Stomach (tissue), 19 donors: ENCODE measurements at places on chromosomes 12 and 14. TPM values are rescaled to one million over a fixed set of nuclear protein-coding genes. Genes with fewer than 3 reads are reported as not detected.

DNA sequence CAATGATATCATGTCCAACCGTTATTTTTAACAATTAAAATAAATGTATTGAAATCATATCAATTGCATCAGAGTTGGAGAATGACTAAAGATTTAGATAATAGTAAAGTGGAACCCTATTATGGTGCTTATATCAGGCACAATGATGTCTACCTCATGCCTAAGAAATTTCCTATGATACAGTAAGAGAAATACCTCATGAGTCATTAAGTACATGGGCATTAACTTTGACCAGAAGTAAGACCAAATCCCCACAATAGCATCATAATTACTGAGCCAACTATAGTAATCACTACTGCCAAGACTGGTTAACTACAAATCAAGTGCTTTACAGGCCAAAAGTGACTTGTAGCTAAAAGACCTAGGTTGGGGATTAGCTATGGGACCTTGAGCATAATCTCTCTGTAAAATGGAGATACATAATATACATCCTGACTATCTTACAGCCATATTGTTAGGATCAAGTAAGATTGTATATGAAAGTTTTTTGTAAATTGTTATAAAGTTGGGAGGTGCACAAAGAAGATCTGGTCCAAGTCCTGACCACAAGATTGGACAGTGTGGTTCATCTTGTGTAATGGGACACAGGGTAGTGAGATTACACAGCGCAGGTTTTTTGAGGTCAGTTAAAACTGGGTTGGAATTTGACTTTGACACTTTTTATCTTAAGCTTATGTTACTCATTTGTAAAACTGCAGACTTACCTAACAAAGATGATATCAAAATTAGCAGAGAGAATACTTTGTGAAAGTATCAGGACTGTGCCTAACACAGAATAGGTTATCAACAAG lies 60.5 kb downstream of the ERGIC2 start:
- H3K4me3 ChIP-seq, result no peak overlapping the region
- H3K4me1 ChIP-seq, result no peaks in the 10 kb centered on the region
- H3K27ac ChIP-seq, result no peak overlapping the region
- H3K36me3 ChIP-seq, result peaks cover 19% of the 10 kb centered on the region

DNA sequence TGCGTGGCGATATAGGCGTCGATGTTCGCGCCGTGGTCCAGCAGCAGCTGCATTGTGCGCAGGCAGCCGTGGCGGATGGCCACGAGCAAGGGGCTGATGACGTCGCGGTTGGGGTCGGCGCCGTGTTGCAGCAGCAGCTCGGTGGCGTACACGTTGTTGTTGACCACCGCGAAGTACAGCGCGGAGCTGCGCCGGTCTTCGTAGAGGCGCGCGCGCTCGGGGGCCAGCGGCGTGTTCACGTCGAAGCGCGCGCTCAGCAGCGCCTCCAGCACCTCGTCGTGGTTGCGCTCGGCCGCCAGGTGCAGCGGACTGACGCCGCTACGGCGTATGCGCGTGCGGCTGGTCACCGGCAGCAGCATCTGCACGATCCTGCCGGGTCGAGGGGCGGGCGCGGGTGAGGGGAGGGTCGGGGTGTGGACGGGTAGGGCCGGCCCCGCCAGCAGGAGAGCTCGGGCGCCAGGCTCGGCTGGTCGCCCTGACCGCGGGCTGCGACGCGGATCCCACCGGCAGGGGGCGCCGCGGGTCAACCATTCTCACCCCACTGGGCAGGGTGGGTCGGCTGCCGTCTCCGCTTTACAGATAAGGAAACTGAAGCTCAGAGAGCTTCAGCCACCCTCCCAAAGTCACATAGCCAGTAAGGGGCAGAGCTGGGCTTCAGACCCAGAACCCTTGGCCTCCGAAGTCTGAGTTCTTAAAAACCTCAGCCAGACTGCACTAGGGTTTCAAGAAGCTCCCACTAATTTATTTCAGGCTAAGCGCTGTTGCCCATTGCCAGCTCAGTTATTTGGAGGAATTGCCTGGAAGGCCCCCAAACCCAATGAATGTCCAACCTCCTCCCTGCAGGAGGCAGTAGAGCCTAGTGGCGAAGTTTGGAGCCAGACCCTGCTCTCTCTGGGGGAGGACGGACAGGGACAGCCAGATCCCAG lies 12.4 kb downstream of the FAM181A start:
- no peak overlapping the region for H3K27ac ChIP-seq
- no peaks in the 10 kb centered on the region for H3K36me3 ChIP-seq
- H3K27me3 ChIP-seq, result no peaks in the 10 kb centered on the region

DNA sequence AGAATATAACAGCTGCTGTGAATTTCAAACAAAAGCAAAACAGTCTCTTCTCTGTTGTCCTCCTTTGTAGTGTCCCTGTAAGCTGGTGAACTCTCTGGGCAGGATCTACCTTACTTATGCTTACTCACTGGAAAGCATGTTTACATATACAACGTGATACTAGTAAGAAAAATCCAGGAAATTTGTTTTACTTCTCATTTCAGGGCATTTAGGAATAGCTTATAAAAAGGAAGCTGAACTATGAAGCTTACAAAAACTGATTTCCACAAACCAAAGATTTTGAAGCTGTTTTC lies 311.0 kb downstream of the NOVA1 start:
- H3K36me3 ChIP-seq, result no peaks in the 10 kb centered on the region
- H3K4me3 ChIP-seq, result no peak overlapping the region
- H3K27me3 ChIP-seq, result no peaks in the 10 kb centered on the region

- no peak overlapping the region for H3K27ac ChIP-seq
- no peak overlapping the region for H3K4me3 ChIP-seq
- no peaks in the 10 kb centered on the region for H3K27me3 ChIP-seq
- H3K36me3 ChIP-seq, result no peaks in the 10 kb centered on the region
- H3K4me1 ChIP-seq, result peaks cover 9% of the 10 kb centered on the region
Measured at GRCh38 chr14:64581363-64581762, 31.6 kb downstream of the PPP1R36 start.

DNA sequence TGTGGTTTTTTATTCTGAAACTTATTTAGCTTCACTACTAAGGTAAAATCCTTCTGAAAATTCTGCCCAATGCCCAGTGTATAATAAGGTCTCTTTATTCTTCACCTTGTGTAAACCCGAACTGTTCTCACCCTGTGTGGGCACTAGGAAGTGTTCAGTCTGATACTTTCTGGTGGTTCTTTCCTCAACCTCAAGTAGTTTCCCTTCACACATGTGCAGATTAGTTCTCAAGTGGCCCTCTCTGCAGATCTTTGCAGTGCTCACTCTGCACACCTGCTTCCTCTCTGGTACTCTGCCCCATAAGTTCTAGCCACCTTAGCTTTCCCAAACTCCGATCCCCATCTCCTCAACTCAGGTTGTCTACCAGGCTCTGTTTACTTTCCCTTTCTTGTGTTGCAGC lies 61.6 kb downstream of the RAD51B start:
- no peaks in the 10 kb centered on the region for H3K27me3 ChIP-seq
- H3K4me1 ChIP-seq, result no peaks in the 10 kb centered on the region
- H3K4me3 ChIP-seq, result no peak overlapping the region

GRCh38 chr12:3233797-3234196 lies 156.6 kb downstream of the TSPAN9 start:
- no peak for DNase-seq
- no peak overlapping the region for H3K4me3 ChIP-seq
- peaks cover 10% of the 10 kb centered on the region for H3K4me1 ChIP-seq
- H3K36me3 ChIP-seq, result peaks cover 4% of the 10 kb centered on the region
- no peak overlapping the region for H3K27ac ChIP-seq

- H3K27ac ChIP-seq, result no peak overlapping the region
- H3K36me3 ChIP-seq, result peaks cover 64% of the 10 kb centered on the region
- DNase-seq, result no peak
- no peaks in the 10 kb centered on the region for H3K27me3 ChIP-seq
Measured at GRCh38 chr12:109858764-109859163, 21.6 kb downstream of the GLTP start.

DNA sequence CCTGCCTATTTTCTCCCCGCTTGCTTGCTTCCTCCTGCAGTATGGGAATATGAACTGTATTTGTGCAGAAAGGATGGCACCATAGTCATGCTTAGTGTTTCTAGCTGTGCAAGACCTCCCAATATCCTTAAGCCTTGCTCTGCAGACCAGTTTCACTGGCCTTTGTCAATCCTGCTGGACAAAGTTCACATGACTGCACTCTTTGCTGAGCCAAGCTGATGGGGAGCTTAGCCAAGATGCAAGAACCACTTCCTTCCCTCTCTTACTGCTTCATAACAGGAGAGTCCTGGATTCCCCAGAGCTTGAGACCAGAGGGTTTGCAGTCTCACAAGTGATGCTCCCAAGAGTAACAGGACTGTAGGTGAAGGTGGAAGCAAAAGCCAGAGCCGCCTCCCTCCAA lies 3.8 kb downstream of the ASIC1 start:
- H3K4me3 ChIP-seq, result no peak overlapping the region
- peaks cover 29% of the 10 kb centered on the region for H3K4me1 ChIP-seq
- no peaks in the 10 kb centered on the region for H3K36me3 ChIP-seq
- DNase-seq, result no peak

DNA sequence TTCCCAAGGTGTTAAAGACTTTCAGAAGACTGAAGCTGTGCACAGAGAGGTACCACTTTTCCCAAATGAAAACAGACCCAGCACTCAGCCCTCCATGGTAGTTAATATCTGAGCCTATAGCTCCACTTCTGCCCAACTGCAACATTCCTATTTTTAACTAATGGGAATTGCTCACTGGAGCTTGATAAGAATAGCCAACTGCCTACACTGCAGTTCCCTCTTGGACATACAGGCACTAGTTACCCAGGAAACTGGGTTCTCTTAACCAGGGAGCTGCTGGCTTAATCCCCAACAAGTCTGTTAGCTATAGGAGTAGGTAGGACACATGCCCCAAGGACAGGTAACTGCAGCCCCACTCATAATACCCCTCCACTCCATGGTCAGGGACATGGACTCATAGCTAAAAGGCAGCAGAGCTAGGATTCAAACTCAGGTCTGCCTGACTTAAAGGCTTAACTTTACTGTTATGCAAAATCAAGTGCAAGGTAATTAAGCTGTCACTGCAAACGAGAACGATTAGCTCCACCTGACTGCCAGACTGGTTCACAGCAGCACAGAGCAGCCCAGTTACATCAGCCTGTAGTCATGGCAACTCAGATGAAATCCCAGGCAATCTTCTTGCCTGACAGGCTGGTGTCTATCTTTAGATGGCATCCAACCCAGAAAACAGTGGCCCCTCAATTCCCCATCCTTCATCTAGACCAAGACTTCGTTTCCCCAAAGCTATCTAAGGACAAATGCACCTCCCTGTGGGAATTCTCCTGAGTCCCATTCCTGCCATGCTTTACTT lies 77.1 kb upstream of the ACTN1 start:
- peaks cover 82% of the 10 kb centered on the region for H3K36me3 ChIP-seq
- no peak overlapping the region for H3K27ac ChIP-seq
- H3K4me3 ChIP-seq, result no peak overlapping the region
- DNase-seq, result peak; percentile 56
- H3K27me3 ChIP-seq, result no peaks in the 10 kb centered on the region
- peaks cover 19% of the 10 kb centered on the region for H3K4me1 ChIP-seq

DNA sequence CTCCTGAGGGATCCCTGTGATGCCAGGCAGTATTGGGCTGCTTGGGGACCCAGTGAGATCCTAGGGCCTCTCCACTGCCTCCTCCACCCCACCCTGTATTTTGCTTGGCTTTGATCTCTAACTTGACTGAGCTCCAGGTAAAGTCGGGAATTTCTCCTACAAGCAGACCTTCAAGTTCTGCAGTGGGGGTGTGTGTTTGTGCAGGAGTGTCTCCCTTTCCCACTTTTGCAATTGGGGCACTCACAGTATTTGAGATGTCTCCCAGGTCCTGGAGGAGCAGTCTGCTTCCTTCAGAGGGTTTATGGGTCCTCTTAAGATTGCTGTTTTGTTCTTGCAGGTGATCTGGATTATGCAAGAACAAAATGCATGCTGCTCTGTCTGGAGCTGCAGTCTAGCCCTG lies 68.9 kb downstream of the ALG10B start:
- H3K27ac ChIP-seq, result no peak overlapping the region
- no peaks in the 10 kb centered on the region for H3K27me3 ChIP-seq
- H3K4me3 ChIP-seq, result no peak overlapping the region
- DNase-seq, result no peak

DNA sequence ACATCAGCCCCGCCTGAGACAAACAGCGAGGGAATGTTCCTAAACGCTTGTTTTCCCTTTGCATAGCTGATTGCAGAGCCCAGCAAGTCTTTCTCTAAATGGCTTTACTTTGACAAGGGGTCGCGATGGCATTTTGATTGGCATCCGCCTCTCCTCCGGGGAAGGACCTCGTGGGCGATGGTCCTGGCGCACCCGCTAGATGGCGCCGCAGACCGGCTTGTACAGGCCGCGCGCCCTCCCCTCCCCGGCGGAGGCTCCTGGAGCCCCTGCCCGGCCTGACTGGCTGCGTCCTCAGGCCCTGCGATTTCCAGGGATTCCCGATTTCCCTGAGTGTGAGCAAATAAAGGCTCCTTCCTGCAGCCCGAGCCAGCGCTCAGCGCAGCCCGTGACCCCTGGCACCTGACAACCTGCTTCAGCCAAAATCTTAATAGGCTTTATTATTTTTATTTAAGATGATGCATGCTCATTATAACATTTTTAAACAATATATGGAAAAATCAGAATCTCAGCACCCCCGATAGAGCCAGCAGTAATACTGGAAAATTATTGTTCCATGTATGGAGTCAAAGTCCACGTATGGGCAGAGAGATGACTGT lies 468.3 kb downstream of the AACS start:
- H3K4me3 ChIP-seq, result no peak overlapping the region
- peak; percentile 46 for DNase-seq
- no peak overlapping the region for H3K27ac ChIP-seq
- H3K36me3 ChIP-seq, result no peaks in the 10 kb centered on the region
- peaks cover 31% of the 10 kb centered on the region for H3K27me3 ChIP-seq

DNA sequence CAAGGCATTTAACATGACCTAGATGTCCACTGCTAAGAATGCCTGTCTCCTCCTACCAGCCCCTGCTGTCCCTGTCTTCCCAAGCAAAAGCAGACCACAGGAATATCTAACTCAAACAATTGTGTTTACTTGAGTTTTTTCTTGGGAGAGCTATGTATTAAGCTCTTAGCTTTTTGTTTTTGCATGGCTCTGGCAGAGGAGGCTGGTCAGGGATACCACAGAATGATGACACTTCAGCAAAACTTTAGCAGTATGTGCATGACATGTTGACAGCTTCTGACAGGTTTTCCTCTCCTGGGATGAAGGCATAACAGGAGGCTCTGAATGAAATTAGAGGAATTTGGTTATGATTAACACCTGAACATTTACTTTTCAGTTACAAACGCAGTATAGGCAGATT lies 6.9 kb downstream of the TMBIM6 start:
- H3K4me1 ChIP-seq, result peaks cover 100% of the 10 kb centered on the region
- no peaks in the 10 kb centered on the region for H3K27me3 ChIP-seq
- peaks cover 24% of the 10 kb centered on the region for H3K36me3 ChIP-seq
- no peak for DNase-seq

GRCh38 chr12:71949646-71950045 lies 11.0 kb downstream of the TPH2 start:
- peaks cover 8% of the 10 kb centered on the region for H3K27me3 ChIP-seq
- no peak for DNase-seq
- H3K4me3 ChIP-seq, result no peak overlapping the region
- no peaks in the 10 kb centered on the region for H3K4me1 ChIP-seq

The TGM1 gene
- 4.9 TPM for total RNA-seq

The FBXW8 gene
- total RNA-seq, result 28.7 TPM

The VEZT gene
- 131 TPM for total RNA-seq

The RNASE4 gene
- 13.4 TPM for total RNA-seq

The ITGA7 gene
- 58.0 TPM for total RNA-seq

The SAMD15 gene
- total RNA-seq, result 0.73 TPM

The LRRC43 gene
- total RNA-seq, result 1.3 TPM

The SPIC gene
- total RNA-seq, result 2.0 TPM

The TRPV4 gene
- not detected for total RNA-seq

The SELPLG gene
- total RNA-seq, result 2.4 TPM

The CFAP54 gene
- total RNA-seq, result 36.6 TPM
